ENCODE measurements at places on chromosomes 11 and 22.

GRCh38 chr11:69888483-69889181, 69.4 kb upstream of the FGF3 start:
- DNase-seq, result peak; percentile 66

DNA sequence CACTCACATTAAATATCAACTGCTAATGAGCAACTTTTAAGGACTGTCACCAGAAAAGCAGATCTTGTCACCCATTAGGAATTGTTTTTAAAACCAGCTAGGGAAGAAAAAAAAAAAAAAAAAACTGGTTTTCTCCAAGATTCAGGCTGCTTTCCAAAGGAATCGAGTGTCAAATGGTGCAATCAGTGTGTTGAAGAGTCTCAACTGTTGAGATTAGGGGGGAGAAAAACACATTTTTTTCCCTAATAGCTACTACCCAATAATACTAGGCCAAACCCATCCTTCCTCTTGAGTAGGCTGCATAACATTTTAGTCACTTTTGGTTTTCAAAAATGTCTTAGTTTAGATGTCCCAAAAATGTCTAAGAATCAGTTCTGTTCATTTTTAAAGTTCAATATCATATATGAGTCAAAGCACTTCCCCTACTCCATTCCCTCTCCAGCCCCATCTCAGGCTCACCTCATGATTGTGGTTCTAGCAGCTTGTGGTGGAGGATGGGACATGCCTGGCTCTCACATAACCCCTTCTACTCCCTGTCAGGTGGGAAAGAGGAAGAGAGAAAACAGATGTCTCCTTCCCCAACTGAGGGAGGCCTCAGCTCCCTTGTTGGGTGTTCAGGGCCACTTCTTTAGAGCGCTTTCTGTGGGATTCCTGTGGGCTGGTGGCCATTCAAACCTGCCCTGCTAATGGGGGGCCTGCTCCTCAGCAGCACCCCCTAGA, 193.6 kb downstream of the CWF19L2 start:
- no peak for DNase-seq

GRCh38 chr11:57255618-57256017, 18.6 kb upstream of the APLNR start:
- no peak for DNase-seq

DNA sequence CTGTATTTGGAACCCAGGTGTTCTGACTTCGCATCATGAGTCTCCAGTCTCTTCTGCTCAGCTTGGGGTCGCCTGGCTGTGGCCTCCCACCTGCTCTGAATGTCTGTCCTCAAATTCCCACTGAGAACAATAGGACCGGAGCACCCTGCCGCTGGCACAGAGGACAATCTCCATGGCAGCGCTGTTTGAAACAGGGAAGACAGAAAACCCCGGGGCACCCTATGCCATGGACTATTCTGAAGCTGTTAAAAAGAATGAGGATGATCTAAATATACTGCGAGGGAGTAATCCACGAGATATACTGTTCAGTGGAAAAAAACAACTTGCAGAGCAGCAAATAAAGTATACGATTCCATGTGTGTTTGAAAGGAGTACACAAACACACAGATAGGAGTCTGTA, 415.6 kb upstream of the NARS2 start:
- DNase-seq, result no peak

DNA sequence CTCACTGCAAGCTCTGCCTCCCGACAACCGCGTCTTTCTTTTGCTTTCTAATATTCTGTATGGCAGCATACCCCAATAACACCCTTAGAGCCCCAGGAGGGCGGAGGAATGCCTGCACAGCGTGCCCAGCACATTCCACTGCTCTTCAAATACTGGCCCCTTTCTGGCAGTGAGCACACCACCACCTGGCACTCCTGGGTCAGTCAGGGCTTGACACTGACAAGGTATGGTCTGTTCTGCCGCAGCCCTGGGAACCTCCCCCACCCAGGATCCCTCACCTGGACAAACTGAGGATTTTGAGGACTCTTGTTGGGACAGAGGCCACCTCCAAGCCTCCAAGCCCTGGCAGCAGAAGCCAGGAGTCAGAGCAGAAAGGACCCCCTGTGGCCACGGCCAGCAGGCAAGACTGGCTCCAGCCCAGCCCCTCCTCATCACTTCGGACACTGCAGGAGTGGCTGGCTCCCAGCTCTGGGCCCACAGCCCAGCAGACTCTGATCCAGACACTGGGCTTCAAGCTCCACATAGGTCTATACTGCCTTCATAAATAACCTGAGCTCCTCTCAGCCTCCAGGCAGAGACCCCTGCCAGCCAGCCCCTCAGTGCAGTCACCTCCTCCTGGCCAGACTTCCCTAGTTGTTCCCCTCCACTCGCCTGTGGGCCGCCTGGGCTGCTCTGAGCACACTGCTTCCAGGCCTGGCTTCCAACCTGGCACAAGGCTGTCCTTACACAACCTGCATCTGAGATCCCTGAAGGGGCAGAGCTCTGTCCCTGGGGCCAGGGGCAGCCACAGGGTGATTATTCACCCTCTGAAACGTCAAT, 14.5 kb downstream of the CARS1 start:
- DNase-seq, result no peak

DNA sequence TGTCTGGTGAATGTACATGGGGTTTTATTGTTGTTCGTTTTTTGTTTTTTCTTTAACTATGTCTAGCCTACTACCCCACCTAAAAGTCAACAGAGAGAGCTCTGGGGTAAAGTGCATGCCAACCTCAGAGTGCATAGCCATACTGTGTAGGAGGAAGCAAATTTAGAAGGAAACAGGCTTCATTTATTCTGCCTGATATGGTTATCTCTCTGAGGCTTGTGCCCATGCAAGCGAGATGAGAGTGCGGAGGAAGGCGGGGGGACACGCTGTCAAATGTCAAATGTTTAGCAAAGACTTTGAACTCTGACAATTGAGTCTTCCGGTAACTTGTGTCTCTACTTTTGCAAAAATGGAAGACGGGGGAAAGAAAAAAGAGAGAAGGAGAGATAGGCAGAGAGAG, 295.5 kb downstream of the ETS1 start:
- DNase-seq, result peak; percentile 48

- DNase-seq, result no peak
Measured at GRCh38 chr11:101010899-101011298, 118.7 kb downstream of the PGR start.

All from activated T-cell treated with anti-CD3 and anti-CD28 coated beads for 1 hour (primary cell).